ENCODE measurements at places on chromosomes 3 and 15.

DNA sequence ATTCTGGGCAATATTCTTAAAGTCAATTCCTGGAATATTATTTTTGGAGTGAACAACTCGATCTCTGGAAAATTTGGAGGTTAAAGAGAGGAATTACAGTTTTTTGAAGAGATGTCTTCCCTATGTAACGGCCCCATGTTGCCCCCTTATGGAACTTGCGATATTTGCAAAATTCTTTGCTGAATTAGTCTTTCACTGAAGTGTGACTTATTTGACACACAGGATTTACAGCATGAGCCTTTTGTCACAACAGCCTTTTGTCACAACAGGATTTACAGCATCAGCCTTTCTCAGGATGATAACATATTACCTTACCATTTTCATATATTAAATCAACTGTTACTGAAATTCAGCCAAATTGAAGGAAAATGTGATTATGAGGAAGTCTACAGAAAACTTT is 37.8 kb upstream of the SPTSSB start:
- no peak for DNase-seq

DNA sequence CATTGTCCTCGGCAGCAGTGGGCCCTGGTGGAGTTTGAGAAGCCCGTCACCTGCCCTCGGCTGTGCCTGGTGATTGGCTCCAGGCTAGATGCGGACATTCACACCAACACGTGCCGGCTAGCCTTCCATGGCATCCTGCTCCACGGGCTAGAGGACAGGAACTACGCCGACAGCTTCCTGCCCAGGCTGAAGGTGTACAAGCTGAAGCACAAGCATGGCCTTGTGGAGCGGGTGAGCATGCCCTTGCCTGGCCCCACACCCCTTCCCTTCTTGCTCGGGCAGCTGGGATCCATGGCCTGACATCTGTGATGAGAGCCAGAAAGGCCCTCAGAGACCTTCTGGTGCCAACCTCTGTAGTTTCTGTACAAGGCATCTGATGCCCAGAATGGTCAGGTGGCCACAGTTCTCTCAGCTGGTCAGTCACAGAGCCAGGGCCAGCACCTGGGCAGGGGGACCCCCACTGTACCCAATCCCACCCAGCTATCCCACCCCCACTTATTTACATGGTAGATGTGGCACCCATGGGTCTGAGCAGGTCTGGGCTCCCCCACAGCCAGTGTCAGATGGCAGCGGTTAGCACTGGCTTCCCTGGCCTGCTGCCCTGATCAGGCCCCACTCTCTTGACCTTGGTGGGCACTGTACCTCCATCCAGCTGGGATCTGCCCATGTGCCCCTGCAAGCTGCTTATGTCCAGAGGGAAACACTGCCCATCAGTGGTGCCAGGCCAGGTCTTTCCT is 124.9 kb downstream of the DNAJB8 start:
- peak; percentile 22 for DNase-seq

- no peak for DNase-seq
Observed at GRCh38 chr3:110758208-110758607, 313.4 kb upstream of the NECTIN3 start.

GRCh38 chr3:192129586-192129985 is 597.8 kb downstream of the FGF12 start:
- no peak for DNase-seq

GRCh38 chr3:70558956-70559355 is 246.5 kb upstream of the MDFIC2 start:
- DNase-seq: no peak

DNA sequence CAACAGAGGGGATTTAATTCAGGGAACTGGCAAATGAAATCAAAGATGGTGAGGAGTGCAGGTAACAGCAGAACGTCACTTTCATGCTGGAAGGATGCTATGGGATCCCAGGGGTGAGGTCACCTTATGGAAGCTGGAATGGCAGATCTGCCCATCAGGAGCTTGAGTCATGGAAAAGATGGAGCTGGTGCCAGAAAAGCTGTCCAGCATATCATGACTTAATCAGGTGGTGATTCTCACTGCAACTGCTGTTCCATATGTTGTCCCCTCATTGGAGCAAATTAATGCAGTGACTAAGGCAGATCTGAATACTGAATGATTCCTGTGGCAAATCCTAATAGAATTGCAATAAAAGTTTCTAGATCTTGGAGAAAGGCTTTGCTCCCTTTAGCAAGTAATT is 38.4 kb downstream of the HHLA2 start:
- DNase-seq: no peak
